ENCODE measurements at places on chromosomes 3 and 15. TPM values are rescaled to one million over a fixed set of nuclear protein-coding genes. Genes with fewer than 3 reads are reported as not detected.

NEIL1 gene
- total RNA-seq: 149 TPM

DNA sequence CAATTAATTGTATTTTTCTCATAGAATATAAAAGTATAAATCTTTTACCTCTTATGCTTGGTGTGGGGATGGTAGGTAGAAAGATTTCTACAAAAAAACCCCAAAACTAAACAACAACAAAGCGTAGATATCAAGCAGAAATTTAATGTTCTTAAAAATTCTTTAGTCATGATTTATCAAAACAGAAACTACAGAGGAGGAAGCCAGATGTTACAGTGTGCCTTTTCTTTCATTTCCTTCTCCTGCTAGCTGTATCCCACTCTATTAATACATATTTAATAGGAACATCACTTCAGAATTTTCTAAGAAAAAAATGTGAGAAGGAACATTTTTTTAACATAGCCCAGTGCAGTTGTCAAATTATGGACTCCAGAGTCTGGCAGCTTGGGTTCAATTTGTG lies 420.6 kb downstream of the TUSC7 start:
- no peaks in the 10 kb centered on the region for H3K4me1 ChIP-seq
- H3K27ac ChIP-seq: no peak overlapping the region
- H3K36me3 ChIP-seq: no peaks in the 10 kb centered on the region
- H3K27me3 ChIP-seq: no peaks in the 10 kb centered on the region
- no peak for DNase-seq
- no peak overlapping the region for H3K4me3 ChIP-seq

GRCh38 chr3:46922871-46923558 lies 45.5 kb downstream of the PTH1R start:
- peaks cover 6% of the 10 kb centered on the region for H3K27me3 ChIP-seq
- H3K36me3 ChIP-seq: peaks cover 42% of the 10 kb centered on the region
- no peak overlapping the region for H3K27ac ChIP-seq
- DNase-seq: no peak
- peaks cover 19% of the 10 kb centered on the region for H3K4me1 ChIP-seq

- H3K36me3 ChIP-seq: no peaks in the 10 kb centered on the region
- H3K27ac ChIP-seq: no peak overlapping the region
- no peak overlapping the region for H3K4me3 ChIP-seq
- no peak for DNase-seq
- no peaks in the 10 kb centered on the region for H3K4me1 ChIP-seq
- no peaks in the 10 kb centered on the region for H3K27me3 ChIP-seq
Measured at GRCh38 chr15:50774450-50774849, 8.9 kb upstream of the SPPL2A start.

- no peak overlapping the region for H3K27ac ChIP-seq
- H3K36me3 ChIP-seq: no peaks in the 10 kb centered on the region
- H3K4me1 ChIP-seq: peaks cover 2% of the 10 kb centered on the region
- no peaks in the 10 kb centered on the region for H3K27me3 ChIP-seq
- H3K4me3 ChIP-seq: no peak overlapping the region
Measured at GRCh38 chr3:100882571-100882984, 110.6 kb downstream of the ABI3BP start.

ACP3 gene
- 0.44 TPM for total RNA-seq

DNA sequence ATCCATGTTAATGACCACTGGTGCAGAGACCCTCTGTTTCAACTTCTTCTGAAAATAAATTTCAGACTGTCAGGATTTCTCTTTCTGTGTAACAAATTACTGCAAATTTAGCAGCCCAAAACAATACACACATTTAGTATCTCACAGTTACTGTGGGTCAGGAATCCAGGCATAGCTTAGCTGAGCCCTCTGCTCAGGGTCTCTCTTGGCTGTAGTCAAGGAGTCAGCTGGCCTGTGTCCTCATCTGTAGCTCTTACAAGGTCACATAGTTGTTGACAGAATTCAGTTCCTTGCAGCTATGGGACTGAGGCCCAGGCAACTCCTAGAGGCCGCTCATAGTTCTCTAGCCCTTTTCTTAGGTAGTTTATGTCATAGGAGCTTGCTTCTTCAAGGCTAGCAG lies 51.9 kb downstream of the NKIRAS1 start:
- DNase-seq: no peak
- H3K27me3 ChIP-seq: peaks cover 4% of the 10 kb centered on the region
- no peak overlapping the region for H3K4me3 ChIP-seq
- H3K4me1 ChIP-seq: peaks cover 42% of the 10 kb centered on the region
- no peak overlapping the region for H3K27ac ChIP-seq

DNA sequence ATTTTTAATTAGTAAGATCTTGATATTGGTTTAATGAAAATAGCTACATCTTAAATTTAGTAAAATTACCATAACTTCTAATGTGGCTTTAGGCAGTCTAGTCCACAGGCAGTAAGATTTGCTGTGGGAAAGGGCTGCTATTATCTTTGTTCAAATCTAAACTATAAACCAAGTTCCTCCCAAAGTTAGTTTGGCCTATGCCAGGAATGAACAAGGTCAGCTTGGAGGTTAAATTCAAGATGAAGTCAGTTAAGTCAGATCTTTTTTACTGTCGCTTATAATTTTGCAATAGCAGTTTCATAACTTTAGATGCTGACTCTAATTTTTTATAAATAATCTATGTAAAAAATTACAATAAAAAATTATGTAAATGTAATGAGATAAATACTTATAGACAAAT lies 1016.9 kb upstream of the ALCAM start:
- no peak overlapping the region for H3K27ac ChIP-seq
- no peak for DNase-seq
- no peaks in the 10 kb centered on the region for H3K27me3 ChIP-seq
- no peaks in the 10 kb centered on the region for H3K36me3 ChIP-seq

HCLS1 gene
- total RNA-seq: 45.8 TPM

GRCh38 chr15:89826671-89827655 lies 12.3 kb upstream of the ANPEP start:
- H3K4me3 ChIP-seq: no peak overlapping the region
- no peak overlapping the region for H3K27ac ChIP-seq
- no peak for DNase-seq

DNA sequence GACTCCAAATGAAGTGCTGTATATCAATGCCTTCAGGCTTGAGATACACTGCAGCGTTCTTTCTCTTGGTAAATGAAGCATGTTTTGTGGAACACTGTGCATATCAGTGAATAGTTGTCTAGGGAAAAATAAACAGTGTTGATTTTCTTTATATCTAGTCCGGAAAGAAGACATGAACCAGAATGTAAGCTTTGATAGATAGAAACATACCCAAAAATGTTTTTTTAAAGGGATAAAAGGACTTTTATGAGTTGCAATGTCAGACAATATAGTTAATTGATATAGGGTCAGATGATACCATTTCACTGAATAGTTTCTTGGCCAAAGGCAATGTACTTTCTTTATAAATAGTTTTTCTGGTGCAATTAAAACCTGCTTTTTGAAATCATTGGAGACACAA lies 1037.8 kb downstream of the OTOL1 start:
- no peak overlapping the region for H3K4me3 ChIP-seq
- no peaks in the 10 kb centered on the region for H3K27me3 ChIP-seq
- no peaks in the 10 kb centered on the region for H3K36me3 ChIP-seq
- H3K27ac ChIP-seq: no peak overlapping the region
- no peak for DNase-seq
- no peaks in the 10 kb centered on the region for H3K4me1 ChIP-seq

SERPINI2 gene
- not detected for total RNA-seq

GRCh38 chr15:65066001-65066634 lies 1.7 kb downstream of the RASL12 start:
- H3K36me3 ChIP-seq: no peaks in the 10 kb centered on the region
- peaks cover 5% of the 10 kb centered on the region for H3K27me3 ChIP-seq
- H3K4me1 ChIP-seq: peaks cover 2% of the 10 kb centered on the region
- H3K27ac ChIP-seq: no peak overlapping the region

DNA sequence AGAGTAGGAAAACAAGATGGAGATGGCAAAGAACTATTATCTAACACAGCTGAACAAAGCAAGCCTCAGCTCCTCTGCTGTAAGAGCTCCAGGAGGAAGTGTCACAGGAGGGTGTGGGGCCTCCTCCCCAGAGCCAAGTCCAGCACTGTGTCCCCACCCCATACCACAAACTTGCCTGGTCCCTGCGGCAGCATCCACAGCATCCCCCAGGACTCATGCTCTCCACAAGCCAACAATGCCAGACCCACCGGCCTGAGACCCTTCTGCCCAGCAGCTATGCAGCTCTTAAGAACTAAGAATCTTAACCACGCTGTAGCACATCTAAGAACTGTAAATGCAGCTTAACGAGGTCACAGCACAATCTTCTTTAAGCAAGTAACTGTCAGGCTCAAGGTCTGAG lies 9.1 kb downstream of the RBM15B start:
- peaks cover 21% of the 10 kb centered on the region for H3K4me1 ChIP-seq
- DNase-seq: no peak
- peaks cover 4% of the 10 kb centered on the region for H3K27me3 ChIP-seq
- no peak overlapping the region for H3K4me3 ChIP-seq
- H3K27ac ChIP-seq: no peak overlapping the region

DNA sequence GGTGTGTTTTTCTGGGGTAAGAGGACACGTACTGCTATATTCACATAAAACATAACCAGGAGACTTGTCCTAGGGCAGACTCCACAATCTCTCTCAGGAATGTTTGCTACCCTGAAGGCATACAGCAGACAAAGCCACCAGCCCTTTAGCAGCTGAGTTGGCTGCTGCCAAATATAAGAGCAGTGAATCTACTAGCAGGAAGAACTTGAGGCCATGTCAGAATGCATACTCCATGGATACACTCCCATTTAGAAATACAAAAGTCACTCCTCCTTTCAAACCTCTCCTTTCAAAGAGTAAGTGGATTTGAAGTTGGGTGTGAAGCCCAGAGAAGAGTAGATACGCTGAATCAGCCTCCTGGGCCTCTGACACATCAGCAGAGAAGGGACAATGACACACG lies 94.1 kb downstream of the CADPS start:
- H3K4me3 ChIP-seq: no peak overlapping the region
- no peak overlapping the region for H3K27ac ChIP-seq
- H3K4me1 ChIP-seq: no peaks in the 10 kb centered on the region
- DNase-seq: no peak
- no peaks in the 10 kb centered on the region for H3K27me3 ChIP-seq

GRCh38 chr15:46442184-46442583 lies 807.4 kb downstream of the SQOR start:
- DNase-seq: no peak
- no peaks in the 10 kb centered on the region for H3K27me3 ChIP-seq
- no peak overlapping the region for H3K4me3 ChIP-seq

SLC38A3 gene
- total RNA-seq: 0.56 TPM

DNA sequence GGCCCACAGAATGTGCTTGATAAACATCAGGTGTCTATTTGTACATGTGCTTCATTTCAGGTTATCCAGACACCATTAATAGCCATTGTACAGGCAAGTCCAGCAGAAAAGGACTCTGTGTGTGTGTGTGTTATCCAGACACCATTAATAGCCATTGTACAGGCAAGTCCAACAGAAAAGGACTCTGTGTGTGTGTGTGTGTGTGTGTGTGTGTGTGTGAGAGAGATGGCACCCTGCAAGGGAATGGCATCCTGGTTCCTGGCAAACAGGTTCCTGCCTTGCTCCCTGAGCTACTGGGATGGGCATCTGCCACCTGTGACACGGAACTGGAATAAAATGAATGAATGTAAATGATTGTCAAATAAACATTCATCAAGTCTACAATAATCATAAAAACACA lies 11.7 kb downstream of the SUCLG2 start:
- no peak overlapping the region for H3K4me3 ChIP-seq
- H3K27ac ChIP-seq: no peak overlapping the region
- H3K4me1 ChIP-seq: peaks cover 6% of the 10 kb centered on the region

- no peak for DNase-seq
- H3K27ac ChIP-seq: no peak overlapping the region
- no peak overlapping the region for H3K4me3 ChIP-seq
Measured at GRCh38 chr15:65619626-65620290, 2.0 kb upstream of the SLC24A1 start.

- H3K27ac ChIP-seq: no peak overlapping the region
- H3K36me3 ChIP-seq: no peaks in the 10 kb centered on the region
- H3K4me3 ChIP-seq: no peak overlapping the region
- DNase-seq: no peak
- H3K27me3 ChIP-seq: no peaks in the 10 kb centered on the region
Measured at GRCh38 chr3:65578861-65579260, 459.9 kb downstream of the MAGI1 start.

GRCh38 chr3:16789344-16790120 lies 95.2 kb upstream of the PLCL2 start:
- no peak for DNase-seq
- H3K4me3 ChIP-seq: no peak overlapping the region

TAGLN3 gene
- total RNA-seq: 0.72 TPM

DNA sequence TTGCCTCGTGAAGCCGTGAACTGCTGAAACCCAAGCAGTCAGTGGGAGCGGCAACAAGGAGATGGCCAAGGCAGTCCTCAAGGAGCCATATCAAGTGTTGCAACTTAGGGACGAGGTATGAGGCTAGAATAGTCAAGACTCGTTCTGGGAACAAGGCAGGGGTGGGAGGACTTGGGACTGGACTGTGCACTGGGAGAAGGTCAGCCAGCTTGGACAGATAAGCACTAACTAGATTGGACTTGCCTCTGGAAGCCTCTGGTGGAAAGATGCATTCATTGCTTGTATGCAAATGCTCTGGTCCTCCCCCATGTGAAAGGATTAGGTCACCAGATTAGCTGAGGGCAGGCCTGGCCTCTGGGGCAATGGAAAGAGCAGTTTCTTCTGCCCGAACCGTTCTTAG lies 123.3 kb upstream of the CTNNB1 start:
- H3K36me3 ChIP-seq: no peaks in the 10 kb centered on the region
- no peak overlapping the region for H3K4me3 ChIP-seq
- peaks cover 2% of the 10 kb centered on the region for H3K4me1 ChIP-seq
- H3K27ac ChIP-seq: no peak overlapping the region

GOLGA8R gene
- total RNA-seq: 0.92 TPM

DNA sequence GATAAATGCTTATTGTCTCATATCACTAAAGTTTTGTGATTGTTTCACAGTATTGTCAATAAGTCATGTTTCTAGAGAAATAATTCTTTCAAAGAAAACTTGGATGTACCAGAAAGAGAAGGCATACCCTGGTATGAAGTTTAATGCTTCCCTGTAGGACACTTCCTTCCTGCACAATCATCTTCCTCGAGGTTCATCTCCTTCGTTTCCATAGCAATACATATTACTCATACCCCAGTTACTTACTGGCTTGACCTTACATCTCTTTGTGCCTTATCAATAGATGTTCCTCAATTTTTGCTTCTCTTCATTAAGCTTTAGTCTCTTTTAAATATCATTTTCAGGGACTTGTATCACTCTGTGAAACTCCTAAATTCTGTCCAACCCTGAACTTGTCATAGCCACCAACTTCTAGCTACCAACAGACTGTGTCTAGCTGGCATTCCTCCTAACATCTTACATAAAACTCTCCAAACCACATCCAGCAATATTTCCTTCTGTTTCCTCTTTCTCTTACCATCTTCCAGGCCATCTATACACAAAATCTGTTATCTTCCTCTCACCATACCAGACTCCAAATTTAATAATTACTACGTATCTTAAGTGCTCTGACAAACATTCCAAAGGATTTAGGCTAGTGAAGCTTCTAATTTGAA lies 134.3 kb downstream of the GADL1 start:
- H3K27me3 ChIP-seq: no peaks in the 10 kb centered on the region
- no peak for DNase-seq
- no peak overlapping the region for H3K27ac ChIP-seq
- peaks cover 24% of the 10 kb centered on the region for H3K4me1 ChIP-seq

Data from endothelial cell (in vitro differentiated cells).